ENCODE measurements at places on chromosomes 2 and 18.

DNA sequence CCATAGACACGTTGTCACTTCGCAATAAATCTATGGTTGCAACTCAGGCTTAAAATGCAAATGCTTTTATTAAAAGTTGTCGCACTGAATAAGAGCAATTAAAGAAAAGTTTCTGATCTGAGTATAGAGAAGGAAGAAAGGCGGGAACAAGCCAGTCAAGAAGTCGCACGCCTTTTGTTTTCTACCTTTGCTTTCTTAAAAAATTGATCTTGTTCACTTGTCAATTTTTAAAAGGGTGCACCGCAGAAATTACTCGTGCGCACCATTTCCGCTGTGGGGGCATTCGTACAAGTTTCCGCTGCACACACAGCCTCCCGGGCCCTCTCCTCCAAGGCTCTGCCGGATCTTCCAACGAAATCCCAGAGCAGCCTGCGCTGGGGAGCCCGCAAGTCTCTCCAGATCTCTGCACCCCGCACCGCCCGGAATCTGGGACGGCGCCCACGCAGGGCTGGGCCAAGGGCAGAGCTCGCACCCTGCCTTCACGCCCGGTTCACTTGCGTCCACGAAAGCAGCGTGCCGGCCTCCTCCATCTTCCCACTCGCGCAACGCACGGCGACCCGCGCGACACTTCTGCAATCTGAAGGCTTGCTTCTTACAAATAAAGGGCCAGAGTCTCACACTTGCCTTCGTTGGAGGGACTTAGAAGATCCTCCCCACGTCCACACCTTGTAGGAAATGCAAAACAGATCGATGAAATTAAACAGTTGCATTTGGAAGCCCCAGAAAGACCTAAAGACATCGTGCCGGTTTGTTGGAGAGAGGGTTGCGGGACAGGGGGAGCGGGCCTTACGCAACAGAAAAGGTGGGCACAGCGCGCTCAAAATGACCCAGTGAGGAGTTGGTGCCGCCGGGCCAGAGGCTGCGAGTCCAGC is 2.6 kb upstream of the SALL3 start:
- no peaks in the 10 kb centered on the region for H3K36me3 ChIP-seq
- no peak overlapping the region for H3K4me3 ChIP-seq
- H3K27ac ChIP-seq = no peak overlapping the region
- DNase-seq = no peak

DNA sequence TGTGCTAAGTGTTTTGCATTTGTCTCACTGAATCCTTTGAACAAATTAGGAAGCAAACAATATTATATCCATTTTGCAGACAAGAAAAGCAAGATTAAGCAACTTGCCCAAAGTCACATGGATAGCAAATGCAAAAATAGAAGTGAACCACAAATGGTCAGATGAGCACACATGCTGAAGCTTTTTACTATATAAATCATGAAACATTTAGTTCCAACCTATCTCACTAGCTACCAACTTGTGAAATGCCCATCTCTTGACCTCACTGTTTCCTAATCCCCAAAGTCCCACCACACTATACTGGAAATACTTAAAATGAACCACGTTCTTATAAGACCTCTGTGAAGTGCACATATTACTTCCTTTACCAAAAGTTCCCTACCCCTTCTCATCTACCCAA is 380.5 kb downstream of the ERBB4 start:
- no peak for DNase-seq
- no peak overlapping the region for H3K27ac ChIP-seq
- no peaks in the 10 kb centered on the region for H3K27me3 ChIP-seq

DNA sequence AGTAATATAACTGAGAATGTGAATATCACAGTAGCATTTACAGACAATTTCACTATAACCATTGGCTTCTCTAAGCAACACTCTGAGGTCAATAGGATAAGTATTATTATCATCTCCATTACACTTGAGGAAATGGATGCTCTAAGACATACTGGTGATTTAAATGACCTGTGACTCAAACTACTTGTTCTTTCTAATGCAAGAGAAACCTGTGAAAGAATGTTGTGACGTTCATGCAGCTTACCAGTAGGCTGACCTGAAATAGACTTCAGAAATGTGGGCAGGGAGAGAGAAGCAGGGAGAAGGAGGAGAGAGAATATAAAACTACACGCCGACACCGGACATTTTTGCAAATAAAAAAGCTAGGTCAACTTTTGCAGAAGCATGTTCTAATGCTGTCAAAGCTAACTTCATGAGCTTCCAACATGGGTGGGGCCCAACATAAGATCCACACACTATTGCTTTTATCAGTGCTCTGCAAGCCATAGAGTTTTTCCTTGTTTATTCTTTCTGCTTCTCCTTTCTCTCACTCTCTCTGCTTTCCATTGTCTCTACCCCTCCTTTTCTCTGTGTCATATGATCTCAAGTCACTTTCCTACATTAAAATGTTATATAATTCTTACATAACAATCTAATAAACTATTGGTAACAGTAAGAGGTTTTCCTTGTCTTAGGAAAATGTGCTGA is 217.6 kb upstream of the FN1 start:
- peak overlapping the region; percentile 55 for H3K27ac ChIP-seq
- no peaks in the 10 kb centered on the region for H3K27me3 ChIP-seq
- no peak for DNase-seq
- H3K36me3 ChIP-seq = no peaks in the 10 kb centered on the region

DNA sequence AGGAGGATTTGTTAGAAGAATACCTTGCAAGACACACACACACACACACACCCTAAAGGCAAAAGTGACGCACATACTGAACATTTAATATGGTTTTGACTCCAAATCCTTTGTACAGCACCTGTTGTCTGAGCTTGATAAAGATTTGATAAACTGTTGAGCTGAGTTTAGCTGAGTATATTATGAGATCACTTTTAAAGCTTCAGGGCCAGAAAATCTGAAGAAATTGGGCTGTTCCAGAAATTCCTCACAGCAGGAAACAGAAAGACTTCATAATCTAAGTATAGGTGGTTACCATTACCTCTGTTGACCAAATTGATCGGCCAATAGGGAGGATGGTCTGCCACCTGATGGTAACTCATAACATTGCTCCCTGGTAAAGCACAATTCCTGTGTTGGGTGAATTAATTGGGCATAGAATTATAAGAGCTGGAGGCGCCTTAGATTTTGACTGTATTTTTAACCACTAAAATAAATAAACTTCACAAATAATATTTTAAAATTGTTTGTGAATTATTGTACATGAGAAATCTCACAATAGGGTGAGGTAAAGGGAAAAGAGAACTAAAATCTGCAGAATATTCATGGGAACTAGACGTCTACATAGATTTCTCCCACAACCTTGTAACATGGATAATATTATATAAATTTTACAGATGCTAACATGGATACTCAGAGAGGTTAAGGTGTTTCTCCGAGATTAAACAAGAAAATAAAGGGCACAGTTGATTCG is 21.8 kb upstream of the RPIA start:
- no peaks in the 10 kb centered on the region for H3K36me3 ChIP-seq
- H3K4me3 ChIP-seq = no peak overlapping the region
- H3K27ac ChIP-seq = no peak overlapping the region

- H3K27ac ChIP-seq = no peak overlapping the region
- H3K4me3 ChIP-seq = no peak overlapping the region
- no peaks in the 10 kb centered on the region for H3K4me1 ChIP-seq
- no peak for DNase-seq
- no peaks in the 10 kb centered on the region for H3K27me3 ChIP-seq
Observed at GRCh38 chr18:49846718-49847470, 33.6 kb upstream of the ACAA2 start.

DNA sequence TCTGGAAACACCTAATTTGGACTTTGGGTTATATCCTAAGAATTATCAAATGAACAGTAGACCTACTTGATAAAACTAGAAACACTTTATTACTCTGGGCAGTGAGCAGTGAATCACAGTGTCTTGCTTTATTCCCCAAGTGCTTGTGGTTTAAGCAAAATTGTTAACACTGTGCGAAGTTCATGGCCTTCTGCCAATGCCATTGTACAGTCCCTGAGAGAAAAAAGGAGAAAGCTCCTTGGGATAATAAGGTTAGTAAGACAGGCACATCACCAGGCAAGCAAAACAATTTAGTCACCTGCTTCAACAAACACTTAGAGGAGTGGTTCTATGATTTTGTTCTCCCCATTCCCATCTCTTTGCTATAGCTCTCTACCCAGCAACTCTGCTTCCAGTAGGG is 39.8 kb downstream of the ADCYAP1 start:
- DNase-seq = no peak
- H3K27me3 ChIP-seq = no peaks in the 10 kb centered on the region
- H3K4me1 ChIP-seq = no peaks in the 10 kb centered on the region
- H3K27ac ChIP-seq = no peak overlapping the region
- H3K36me3 ChIP-seq = no peaks in the 10 kb centered on the region

DNA sequence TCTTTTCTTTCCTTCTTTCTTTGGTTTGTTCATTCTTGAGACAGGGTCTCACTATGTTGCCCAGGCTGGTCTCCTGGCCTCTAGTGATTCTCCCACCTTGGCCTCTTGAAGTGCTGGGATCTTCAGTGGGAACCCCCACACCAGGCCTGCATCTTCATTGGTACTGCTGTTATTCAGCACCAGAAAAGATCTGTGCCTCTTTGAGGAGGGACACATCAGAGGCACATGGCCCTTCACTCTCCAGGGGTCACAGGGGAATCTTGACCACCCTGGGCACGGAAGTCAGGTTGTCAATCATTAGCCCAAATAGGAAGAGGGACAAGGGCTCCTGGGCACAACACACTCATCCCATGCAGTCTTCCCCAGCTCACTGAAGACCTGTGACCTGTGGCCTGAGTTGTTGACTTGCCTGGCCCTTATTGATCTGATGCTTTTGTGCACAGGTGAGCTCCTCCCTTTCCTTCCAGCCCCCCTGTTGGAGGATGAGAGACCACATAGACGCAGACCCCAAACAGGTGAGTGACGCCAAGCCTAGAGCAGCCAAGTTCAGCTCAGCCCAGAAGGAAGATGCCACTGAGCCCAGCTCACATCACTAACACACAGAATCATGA is 33.0 kb upstream of the ODC1 start:
- H3K4me3 ChIP-seq = no peak overlapping the region
- DNase-seq = peak; percentile 15
- no peaks in the 10 kb centered on the region for H3K4me1 ChIP-seq
- H3K36me3 ChIP-seq = no peaks in the 10 kb centered on the region

- peak overlapping the region; percentile 42 for H3K27ac ChIP-seq
- H3K27me3 ChIP-seq = no peaks in the 10 kb centered on the region
- no peak for DNase-seq
- no peaks in the 10 kb centered on the region for H3K4me1 ChIP-seq
- H3K4me3 ChIP-seq = no peak overlapping the region
- peaks cover 9% of the 10 kb centered on the region for H3K36me3 ChIP-seq
Observed at GRCh38 chr2:67399831-67400489, 2.8 kb downstream of the ETAA1 start.

DNA sequence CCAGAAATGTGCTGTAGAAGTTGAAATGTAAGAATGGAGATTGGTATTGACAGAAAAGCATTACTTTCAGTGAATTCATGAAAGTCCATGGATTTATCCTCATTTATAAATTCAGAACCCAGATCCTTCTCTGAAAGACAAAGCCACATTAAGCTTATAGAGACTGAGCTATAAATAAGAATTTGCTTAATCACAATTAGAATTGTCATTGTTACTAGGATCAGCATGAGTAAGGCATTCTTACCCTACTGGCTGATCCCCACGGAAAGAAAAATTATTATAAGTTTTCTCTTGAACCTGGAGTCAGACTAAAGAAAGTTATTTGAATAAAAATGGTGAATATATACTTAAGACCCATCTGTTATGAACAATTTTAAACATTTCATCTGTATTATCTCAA is 199.2 kb upstream of the DTNA start:
- no peaks in the 10 kb centered on the region for H3K36me3 ChIP-seq
- peaks cover 33% of the 10 kb centered on the region for H3K4me1 ChIP-seq
- no peak overlapping the region for H3K27ac ChIP-seq
- H3K27me3 ChIP-seq = no peaks in the 10 kb centered on the region

- no peak for DNase-seq
- H3K36me3 ChIP-seq = no peaks in the 10 kb centered on the region
Observed at GRCh38 chr18:9433671-9434121, 41.6 kb upstream of the RALBP1 start.

GRCh38 chr2:197615016-197615652 is 60.3 kb downstream of the RFTN2 start:
- H3K4me3 ChIP-seq = no peak overlapping the region
- no peak overlapping the region for H3K27ac ChIP-seq
- no peak for DNase-seq
- H3K4me1 ChIP-seq = no peaks in the 10 kb centered on the region

DNA sequence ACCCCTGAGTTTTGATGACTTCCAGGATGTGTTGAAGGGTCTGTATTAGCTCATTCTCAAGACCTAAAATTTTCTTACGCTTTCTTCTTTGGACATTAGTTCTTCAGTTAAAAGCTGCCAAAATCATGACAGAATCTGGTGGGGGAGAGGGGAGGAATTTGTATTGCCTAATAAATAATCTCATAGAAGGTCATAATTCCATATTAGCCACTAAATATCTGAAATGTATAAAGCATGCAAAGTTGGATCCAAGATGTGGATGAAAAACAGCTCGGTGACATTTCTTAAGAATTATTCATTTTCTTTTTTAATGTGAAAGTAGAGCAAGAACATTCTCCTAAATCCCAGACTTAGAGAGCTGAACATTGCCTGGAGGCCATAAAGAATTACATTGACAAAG is 120.1 kb downstream of the MMADHC start:
- no peak overlapping the region for H3K4me3 ChIP-seq
- H3K27ac ChIP-seq = no peak overlapping the region
- H3K4me1 ChIP-seq = no peaks in the 10 kb centered on the region
- DNase-seq = no peak
- no peaks in the 10 kb centered on the region for H3K36me3 ChIP-seq
- no peaks in the 10 kb centered on the region for H3K27me3 ChIP-seq

DNA sequence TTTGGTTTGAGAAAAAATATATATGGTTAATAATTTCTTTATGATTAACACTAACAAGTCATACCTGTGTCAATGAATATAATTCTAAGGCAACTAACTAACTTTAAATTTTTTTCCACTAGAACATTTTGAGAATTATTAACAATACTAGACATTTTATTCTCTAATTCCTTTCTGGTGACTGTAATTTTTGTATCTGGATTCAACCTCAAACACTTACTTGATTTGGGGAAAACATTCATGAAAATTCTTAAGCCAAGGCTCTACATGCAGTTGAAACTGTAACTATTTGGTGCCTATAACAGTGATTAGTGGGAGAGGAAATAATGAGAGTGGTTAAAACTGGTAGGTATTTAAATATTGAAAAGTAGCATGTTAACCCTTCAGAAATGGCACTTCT is 546.5 kb upstream of the KLHL29 start:
- H3K4me1 ChIP-seq = no peaks in the 10 kb centered on the region
- no peak for DNase-seq
- no peak overlapping the region for H3K27ac ChIP-seq
- H3K27me3 ChIP-seq = no peaks in the 10 kb centered on the region
